Kidney (tissue), 22 donors: ENCODE measurements at places on chromosomes 2 and 18. TPM values are rescaled to one million over a fixed set of nuclear protein-coding genes. Genes with fewer than 3 reads are reported as not detected.
A peak's percentile ranks its signal among the peaks of the same experiment; 100 is the strongest.

The LRRTM1 gene
- total RNA-seq, result 0.09 TPM

The RIT2 gene
- total RNA-seq, result not detected

The SRD5A2 gene
- 0.22 TPM for total RNA-seq

DNA sequence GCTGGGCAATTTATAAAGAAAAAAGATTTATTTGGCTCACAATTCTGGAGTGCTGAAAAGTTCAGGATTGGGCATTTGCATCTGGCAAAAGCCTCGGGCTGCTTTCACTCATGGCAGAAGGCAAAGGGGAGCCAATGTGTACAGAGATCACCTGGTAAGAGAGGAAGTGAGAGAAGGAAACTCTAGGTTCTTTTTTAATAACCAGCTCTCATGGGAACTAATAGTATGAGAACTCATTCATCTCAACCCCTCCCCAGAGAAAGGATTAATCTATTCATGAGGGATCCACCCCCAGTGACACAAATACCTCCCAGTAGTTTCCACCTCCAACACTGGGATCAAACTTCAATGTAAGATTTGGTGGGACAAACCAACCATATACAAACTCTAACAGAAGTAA, 129.0 kb downstream of the EVA1A start:
- no peak for DNase-seq
- H3K27me3 ChIP-seq, result no peaks in the 10 kb centered on the region
- H3K27ac ChIP-seq, result no peak overlapping the region
- no peak overlapping the region for H3K4me3 ChIP-seq
- H3K4me1 ChIP-seq, result peaks cover 6% of the 10 kb centered on the region

- no peaks in the 10 kb centered on the region for H3K4me1 ChIP-seq
- H3K36me3 ChIP-seq, result no peaks in the 10 kb centered on the region
- peak; percentile 6 for DNase-seq
- no peaks in the 10 kb centered on the region for H3K27me3 ChIP-seq
- no peak overlapping the region for H3K27ac ChIP-seq
Observed at GRCh38 chr2:202965810-202966460, 48.7 kb upstream of the NBEAL1 start.

DNA sequence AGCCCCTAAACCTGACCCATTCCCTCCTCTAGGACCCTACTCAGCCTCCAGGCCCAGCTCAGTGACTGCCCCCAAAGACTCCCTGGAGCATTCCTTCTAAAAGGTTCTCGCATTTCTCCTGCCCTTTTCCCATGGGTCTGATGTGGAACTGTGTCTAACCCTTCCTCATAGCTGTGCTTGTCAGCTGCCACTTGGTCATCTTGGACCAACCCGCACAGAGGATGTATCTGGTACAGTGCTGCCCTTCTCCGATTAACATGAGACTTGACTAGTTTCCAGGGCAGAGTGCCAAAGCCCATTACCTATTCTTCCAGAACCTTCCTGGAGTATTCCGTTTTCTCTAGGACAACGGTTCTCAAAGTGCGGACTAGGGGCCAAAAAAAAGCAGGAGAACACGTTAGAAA, 518 bp upstream of the NFU1 start:
- H3K4me3 ChIP-seq, result peak overlapping the region; percentile 92
- H3K27ac ChIP-seq, result peak overlapping the region; percentile 95
- H3K4me1 ChIP-seq, result peaks cover 20% of the 10 kb centered on the region
- DNase-seq, result no peak
- H3K36me3 ChIP-seq, result no peaks in the 10 kb centered on the region

DNA sequence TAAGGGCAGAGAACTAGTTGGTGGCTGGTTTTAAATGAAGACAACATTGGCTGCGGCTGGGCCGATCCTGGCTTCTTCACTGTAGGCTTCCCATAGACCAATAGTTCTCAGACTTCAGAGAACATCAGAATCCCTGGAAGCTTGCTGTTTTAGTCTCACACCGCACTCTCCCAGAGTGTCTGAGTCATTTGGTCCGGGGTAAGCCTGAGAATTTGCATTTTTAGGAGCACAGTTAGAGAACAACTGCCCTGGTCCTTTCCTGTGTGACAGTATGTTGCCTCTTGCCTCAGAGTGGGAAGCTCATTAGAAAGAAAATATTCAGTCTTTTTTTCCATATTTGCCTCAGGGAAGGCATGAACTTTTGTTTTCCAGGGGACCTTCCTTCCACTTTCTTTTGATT, 137.1 kb upstream of the GAREM1 start:
- no peak for DNase-seq
- H3K36me3 ChIP-seq, result no peaks in the 10 kb centered on the region
- H3K27me3 ChIP-seq, result no peaks in the 10 kb centered on the region
- no peak overlapping the region for H3K27ac ChIP-seq
- H3K4me1 ChIP-seq, result no peaks in the 10 kb centered on the region

GRCh38 chr2:124437811-124438210, 412.7 kb downstream of the CNTNAP5 start:
- no peak overlapping the region for H3K4me3 ChIP-seq
- DNase-seq, result peak; percentile 53
- no peak overlapping the region for H3K27ac ChIP-seq
- no peaks in the 10 kb centered on the region for H3K4me1 ChIP-seq
- no peaks in the 10 kb centered on the region for H3K36me3 ChIP-seq

DNA sequence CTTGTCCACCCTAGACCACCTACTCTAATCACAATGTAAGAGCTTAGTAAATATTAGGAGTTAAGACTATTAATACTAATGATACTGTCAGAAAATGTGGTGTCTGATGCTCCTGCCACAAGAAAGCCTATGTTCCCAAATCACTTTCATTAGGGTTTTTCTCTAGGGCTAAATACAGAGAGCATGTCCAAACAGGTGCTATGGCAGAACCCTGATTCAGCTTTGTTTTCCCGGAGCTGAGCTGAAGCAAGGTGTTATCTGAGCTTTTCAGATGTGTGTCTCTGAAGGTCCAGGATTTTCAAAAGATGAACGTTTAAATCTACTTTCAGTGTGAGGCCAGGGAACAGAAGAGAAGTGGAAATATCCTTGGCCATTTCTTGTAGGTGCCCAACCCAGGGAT, 40.6 kb downstream of the CPO start:
- H3K27me3 ChIP-seq, result no peaks in the 10 kb centered on the region
- no peaks in the 10 kb centered on the region for H3K36me3 ChIP-seq
- H3K4me3 ChIP-seq, result no peak overlapping the region
- H3K4me1 ChIP-seq, result no peaks in the 10 kb centered on the region

- no peak overlapping the region for H3K4me3 ChIP-seq
- peaks cover 10% of the 10 kb centered on the region for H3K4me1 ChIP-seq
- no peak for DNase-seq
- H3K27ac ChIP-seq, result no peak overlapping the region
- H3K36me3 ChIP-seq, result no peaks in the 10 kb centered on the region
Observed at GRCh38 chr18:63143330-63143771, 176.2 kb downstream of the BCL2 start.
